ENCODE measurements at places on chromosomes 12 and 14.

DNA sequence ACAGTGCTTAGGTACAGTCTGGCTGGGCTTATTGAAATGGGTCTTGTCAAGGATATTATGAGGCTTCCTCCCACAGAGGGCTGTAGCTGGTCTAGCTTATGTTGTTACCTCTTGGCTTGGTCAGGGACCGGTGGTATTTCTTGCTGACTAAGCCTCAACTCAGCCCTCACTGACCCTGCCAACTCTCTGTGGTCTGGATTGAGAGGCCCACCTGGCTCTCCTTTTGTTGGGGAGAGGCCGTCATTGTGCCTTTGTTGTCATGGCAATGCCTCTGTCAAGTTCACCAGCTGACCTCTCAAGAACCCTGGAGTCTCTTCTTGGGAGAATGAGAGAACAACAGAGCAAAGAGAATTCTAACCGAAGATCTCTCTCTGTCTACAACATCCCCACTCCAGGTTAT is 245.6 kb upstream of the NPAS3 start:
- peak; percentile 64 for ATAC-seq

- ATAC-seq, result no peak
Measured at GRCh38 chr14:24609655-24610344, at the start of gene GZMH. Gene GZMH (minus strand): TSS chr14:24609685. CDS start chr14:24609613, 72 bp downstream.

- no peak for ATAC-seq
Measured at GRCh38 chr14:26319139-26319864, 278.5 kb downstream of the NOVA1 start.

DNA sequence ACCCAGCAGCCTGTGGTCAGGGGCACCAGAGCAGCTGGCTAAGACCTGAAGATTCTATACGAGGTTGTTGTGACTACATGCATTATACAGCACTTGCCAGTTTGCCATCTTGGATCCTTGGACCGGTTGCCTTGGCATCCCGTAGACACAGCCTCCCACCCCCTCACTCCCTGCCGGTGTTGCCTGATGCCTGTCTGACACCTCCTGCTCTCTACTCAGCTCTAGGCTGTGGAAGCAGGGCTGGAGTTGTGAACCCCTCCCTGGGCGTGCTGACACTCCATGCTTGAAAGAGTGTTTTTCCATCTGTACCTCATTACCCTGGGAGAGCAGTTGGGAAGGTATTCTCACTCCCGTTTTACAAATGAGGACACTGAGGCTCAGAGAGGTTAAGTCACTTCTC is 2.5 kb downstream of the CHGA start:
- no peak for ATAC-seq

- no peak for ATAC-seq
Measured at GRCh38 chr12:25264114-25264513, 13.4 kb upstream of the KRAS start.

DNA sequence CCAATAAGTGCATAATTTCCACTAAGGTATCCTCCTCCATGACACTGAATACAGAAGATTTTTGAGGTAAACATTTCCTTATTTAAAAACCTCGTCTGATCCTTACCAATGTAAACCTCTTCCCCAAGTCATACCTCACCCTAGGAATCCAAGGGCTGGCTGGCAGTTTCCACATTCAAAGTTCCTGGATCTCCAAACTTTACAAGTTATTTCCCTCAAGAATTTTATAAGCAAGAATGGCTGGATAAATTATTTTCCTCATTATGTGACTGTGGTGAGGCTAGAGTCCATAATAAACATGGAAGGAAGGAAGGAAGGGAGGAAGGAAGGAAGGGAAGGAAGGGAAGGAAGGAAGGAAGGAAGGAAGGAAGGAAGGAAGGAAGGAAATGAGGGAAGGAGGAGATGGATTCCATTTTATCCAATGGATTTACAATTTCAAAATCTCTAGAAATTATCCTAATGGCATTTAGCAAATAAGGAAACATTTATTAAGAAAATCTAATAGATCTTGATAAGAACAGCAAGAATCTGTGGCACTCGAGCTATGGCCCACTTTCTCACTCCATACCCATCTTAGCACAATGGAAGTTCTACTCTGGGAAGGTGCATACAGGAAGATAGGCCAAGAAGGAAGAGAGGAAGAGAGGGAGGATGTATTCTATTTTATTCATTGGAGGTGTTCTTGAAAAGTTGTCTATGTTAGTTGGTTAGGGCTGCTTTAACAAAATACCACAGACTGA is 477.8 kb upstream of the TMPO start:
- ATAC-seq, result no peak

- ATAC-seq, result no peak
Measured at GRCh38 chr12:61654698-61655097, 605.5 kb upstream of the USP15 start.

- ATAC-seq, result no peak
Measured at GRCh38 chr14:36346052-36346451, 25.6 kb upstream of the MBIP start.

DNA sequence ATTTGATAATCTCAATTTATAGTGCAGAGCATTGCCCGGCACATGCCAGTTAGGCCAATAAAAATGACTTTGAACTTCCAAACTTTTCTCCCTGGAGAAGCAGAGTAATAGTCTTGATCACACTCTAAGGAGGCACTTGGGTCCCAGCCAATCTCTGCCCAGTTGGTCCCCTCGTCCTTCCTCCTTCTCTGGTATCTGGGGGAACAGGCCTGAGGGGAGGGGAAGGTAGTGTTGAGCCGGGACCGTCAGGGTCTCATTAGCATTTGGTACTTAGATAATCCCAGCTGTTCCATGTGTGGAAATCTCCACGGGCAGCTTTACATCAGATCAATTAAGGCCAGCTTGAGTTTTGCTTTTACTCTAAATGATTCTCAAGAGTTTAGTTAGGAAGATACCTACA is 70.1 kb downstream of the ZNF641 start:
- ATAC-seq, result no peak

GRCh38 chr12:50914872-50915484 is 37.4 kb upstream of the HIGD1C start:
- ATAC-seq, result no peak

- ATAC-seq, result no peak
Measured at GRCh38 chr12:75837700-75838099, 193.9 kb downstream of the PHLDA1 start.

GRCh38 chr12:42402821-42403411 is 76.9 kb downstream of the PPHLN1 start:
- ATAC-seq, result no peak

GRCh38 chr12:612886-613285 is 50.4 kb downstream of the NINJ2 start:
- no peak for ATAC-seq

GRCh38 chr12:48979602-48980388 is 1.7 kb downstream of the WNT1 start:
- ATAC-seq, result peak; percentile 6

DNA sequence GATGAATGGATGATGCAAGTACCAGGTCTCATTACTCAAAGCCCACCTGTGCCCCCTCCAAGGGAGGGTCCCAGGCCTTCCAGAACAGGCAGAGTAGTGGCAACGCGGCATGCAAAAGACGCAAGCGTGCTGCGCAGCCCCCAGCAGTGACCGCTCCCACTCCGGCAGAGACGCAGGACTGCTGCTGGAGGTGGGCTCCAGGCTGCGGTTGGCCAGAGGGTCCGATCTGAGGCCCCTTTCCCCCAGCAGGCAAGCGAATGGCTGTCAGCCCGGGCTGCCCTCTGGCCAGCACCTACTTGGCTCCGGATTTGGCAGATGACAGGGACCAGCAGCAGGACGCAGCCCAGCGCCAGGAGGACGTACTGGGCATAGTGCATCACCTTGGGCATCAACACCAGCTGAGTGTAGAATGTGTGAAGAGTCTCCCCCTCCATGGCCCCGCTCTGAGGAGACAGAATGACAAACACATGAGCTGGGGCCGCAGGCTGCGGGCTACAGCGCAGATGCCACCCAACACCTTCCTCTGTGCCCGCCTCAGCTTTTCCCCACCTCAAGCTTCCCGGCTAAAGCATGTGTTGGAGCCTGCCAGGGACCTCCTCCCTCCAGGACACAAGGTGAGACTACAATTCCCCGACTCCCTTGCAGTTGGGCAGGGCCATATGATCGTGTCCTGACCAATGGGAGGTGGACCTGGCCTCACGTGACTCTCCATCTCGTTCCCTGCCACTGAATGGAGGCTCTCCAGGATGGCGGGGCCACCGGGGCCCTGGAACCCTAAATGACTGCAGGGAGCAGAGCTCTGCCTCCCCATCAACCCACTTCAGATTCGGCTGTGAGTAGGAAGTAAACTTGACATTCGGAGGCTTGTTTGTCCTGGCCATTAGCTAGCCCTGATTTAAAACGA is 77.4 kb downstream of the SCARB1 start:
- ATAC-seq, result peak; percentile 100

DNA sequence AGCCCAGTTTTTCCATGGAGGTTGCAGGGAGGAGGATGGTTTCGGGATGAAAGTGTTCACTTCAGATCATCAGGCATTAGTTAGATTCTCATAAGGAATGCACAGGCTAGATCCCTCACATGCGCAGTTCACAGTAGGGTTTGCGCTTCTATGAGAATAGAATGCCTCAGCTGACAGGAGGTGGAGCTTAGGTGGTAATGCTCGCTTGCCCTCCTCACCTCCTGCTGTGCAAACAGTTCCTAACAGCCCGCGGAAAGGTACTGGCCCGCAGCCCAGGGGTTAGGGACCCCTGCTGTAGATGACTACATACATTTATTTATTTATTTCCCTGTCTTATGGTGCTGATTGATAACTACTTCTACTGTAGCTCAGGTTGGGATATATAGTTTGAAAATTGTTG is 93.2 kb downstream of the FBXO33 start:
- ATAC-seq, result no peak

DNA sequence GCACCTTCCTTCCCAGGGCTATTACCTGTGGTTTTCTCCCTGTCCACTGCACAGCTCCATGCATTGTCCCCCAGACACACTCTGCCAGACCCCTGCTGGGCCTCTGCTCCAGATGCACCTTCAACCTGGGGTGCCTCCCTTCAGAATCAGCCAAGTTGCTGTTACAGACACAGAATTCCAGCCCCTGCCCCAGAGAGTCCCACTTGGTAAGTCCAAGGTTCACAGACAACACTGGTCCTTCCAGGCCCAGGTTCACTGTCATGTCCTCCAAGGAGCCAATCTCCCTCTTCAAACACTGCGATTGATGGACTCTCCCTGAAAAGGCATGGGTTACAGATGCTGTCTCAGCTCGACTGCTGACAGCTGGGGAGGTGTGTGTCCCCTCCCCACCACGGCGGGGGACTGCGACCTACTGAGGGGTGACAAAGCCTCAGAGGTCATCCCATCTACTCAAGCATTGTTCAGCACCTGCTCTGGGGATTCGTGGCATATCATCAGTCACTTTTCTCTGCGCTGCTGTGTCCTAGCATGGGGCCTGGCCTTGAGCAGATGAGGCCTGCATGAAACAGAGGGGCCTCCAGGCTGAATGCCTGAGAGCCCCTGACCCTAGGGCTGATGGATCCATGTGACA is 24.3 kb downstream of the CALM1 start:
- no peak for ATAC-seq

GRCh38 chr12:44875417-44875953 is 630 bp downstream of the NELL2 start:
- peak; percentile 36 for ATAC-seq

DNA sequence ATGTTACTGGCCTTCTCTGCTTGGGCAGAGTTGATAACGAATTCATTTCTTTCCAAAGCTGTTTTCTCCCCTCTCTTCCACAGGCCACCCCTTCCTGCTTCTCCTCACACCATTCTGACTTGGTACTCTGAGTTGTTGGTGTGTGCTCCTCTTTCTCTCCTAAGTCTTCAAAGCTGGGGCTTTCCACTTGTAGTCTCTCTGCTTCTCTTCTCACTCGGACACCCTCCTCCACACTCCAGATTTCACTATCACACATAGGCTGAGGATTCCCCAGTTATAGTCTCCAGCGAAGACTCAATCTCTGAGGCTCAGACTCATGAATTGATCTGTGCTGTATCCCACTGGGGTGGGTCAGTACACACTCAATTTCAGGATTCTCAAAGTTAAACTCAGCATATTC is 201.0 kb downstream of the SSPN start:
- ATAC-seq, result no peak

- peak; percentile 66 for ATAC-seq
Measured at GRCh38 chr14:72169521-72169920, 237.3 kb downstream of the RGS6 start.

DNA sequence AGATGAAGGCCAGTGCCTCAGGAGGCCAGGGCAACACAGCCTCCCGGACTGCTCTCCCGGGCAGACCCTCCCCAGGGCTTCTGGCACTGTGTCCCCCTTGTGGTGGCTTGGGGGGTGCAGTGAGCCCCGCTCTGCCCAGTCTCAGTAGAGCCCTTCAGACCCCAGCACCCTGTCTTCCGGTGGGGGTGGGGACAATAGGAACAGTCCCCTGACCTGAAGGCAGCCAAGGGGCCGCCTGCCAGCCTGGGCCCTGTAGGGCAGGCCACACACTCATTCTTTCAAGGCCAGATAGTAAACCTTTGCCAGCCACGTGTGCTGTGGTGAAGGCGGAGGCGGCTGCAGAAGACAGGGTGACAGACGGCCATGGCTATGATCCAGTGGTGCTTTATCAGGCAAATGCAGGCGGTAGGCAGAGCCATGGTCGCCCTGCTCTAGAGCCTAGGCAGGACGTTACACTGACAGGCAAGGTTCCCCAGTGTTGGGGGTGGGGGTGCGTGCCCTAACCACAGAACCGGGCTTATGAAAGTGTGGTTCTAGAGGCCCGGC is 15.0 kb downstream of the ZFYVE21 start:
- ATAC-seq, result no peak

GRCh38 chr14:39483682-39484081 is 51.4 kb upstream of the FBXO33 start:
- ATAC-seq, result no peak

DNA sequence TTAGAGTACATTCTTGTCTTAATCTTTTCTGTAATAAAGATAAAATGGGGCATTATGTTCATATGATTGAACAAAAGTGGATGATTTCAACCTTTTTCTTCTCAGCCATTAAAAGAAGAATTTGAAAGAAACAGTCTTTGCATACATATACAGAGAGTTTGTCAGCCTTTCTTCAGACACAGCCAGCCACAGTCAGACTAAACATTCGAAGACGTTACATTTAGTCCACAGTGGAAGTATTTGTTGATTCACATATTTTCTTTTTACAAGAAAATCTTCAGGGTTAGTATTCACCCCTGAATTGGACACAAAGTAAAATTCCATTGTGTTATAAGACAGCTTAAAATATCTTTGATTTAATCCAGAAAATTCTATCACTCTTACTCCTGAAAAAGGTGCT is 36.2 kb downstream of the ETV6 start:
- no peak for ATAC-seq

- no peak for ATAC-seq
Measured at GRCh38 chr12:13422291-13422690, 225.8 kb downstream of the EMP1 start.
